NCI-H446 (cell line): ENCODE measurements at places on chromosomes 7 and 10.

DNA sequence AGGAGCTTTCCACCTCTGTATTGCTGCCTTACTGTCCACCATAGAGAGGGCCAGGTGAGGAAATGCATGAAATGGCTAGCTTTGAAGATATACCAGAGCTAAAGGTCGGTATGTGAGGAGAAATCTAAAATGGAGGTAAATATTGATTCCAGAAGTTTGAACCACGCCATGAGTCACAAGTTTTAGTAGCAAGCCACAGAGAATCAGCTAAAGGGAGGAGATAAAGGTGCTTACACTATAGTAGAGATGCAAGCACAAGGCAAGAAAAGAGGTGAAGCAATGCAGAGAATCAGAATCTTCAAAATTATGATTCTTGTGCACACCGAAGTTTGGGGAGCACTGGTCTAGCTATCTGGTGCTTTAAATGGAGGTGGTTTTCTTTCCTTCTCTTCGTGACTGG, 3.0 kb upstream of the GSAP start:
- no peak for DNase-seq

GRCh38 chr10:65742906-65743305, 1182.9 kb upstream of the LRRTM3 start:
- peak; percentile 62 for DNase-seq

- DNase-seq, result no peak
These were observed 6.9 kb upstream of the VGF start for GRCh38 chr7:101172005-101172853.

DNA sequence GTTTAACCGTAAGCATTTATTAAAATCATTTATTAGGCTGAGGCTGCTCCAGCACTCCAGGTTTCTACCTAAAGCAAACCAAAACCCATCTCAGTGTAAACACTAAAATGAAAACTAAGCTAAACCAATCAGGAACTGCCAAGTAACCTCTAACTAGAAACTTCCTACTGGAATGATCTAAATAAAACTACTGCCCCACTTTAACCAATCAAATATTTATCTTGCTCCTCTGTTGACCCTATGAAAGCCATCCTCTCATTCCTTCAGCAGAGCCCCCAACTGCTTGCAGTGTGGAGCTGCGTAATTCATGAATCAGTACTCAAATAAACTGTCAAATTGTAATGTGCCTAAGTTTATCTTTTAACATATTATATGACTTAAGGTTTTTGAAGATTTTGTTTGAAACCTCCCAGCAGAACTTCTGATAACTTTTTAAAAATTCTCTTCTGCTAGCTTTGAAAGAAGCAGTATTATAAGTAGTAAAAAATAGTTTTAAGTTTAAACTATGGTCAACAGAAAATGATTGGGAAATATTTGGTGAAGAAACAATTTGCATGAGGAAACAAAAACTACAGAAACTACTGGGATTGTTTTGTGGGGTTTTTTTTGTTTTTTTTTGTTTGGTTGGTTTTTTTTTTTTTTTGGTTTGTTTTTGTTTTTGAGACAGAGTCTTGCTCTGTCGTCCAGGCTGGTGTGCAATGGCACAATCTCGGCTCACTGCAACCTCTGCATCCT, 47.4 kb downstream of the GPR37 start:
- no peak for DNase-seq

DNA sequence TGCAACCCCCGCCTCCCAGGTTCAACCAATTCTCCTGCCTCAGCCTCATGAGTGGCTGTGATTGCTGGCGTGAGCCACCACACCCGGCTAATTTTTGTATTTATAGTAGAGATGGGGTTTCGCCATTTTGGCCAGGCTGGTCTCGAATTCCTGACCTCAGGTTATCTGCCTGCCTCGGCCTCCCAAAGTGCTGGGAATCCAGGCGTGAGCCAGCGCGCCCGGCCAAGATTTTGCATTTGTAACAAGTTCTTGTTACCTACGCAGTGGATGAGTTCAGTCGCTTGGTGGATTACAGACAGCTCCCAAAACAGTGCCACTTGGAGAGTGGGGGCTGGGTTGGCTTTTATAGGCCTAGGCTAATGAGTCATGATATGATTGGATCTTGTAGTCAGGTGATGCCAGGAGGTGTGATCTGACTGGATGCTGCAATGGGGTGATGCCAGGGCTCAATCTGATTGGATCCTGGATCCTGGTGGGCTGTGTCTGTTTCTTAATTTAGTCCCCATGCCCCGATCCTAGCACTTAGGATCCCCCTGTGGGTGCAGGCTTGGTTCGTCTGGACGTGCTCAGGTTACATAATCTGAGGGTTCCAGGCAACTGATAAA, 20.3 kb downstream of the SBDS start:
- DNase-seq, result no peak

GRCh38 chr7:149067869-149068268, 22.6 kb downstream of the ZNF786 start:
- DNase-seq, result no peak

GRCh38 chr10:104582966-104583365, 58.1 kb upstream of the SORCS3 start:
- no peak for DNase-seq

DNA sequence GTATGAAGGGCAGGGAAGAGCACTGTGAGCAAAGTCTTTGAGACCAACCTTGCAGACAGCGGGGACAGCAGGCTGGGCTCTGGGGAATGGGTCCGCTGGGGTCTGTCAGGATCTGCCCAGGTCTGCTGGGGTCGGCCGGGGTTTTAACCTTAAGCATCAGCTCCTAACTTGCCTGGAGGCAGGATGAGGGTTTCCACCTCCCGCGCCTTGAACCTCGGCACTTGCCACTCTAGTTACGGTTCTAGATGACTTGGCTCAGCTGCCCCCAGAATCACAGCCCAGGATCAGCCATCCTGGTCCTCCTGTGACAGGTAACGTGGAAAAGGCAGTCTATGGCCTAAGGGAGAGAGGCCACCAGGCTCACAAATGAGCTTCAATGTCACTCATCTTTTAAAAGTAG, 50.4 kb upstream of the CACUL1 start:
- DNase-seq, result no peak

DNA sequence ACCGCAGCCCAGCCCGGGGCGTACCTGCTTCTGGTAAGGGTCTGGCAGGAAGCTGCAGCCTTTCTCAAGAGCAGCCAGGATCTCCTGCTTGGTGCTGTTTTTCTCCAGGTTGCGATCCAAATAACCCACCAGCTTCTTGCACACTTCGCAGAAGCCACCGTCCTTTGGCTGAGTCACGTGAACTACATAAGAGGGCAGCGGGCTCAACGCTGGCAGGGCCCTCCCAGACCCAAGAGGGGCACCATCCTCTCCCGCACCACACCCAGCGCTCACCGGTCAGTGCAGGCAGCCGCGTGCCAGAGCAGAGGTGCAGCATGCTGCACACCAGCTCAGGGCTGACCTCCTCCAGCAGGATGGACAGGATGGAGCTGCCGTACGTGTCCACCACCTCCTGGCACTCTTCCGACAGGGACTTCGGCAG, 31.6 kb downstream of the PSAP start:
- DNase-seq, result no peak

- no peak for DNase-seq
These were observed 1274.0 kb upstream of the CELF2 start for GRCh38 chr10:9743639-9744038.

DNA sequence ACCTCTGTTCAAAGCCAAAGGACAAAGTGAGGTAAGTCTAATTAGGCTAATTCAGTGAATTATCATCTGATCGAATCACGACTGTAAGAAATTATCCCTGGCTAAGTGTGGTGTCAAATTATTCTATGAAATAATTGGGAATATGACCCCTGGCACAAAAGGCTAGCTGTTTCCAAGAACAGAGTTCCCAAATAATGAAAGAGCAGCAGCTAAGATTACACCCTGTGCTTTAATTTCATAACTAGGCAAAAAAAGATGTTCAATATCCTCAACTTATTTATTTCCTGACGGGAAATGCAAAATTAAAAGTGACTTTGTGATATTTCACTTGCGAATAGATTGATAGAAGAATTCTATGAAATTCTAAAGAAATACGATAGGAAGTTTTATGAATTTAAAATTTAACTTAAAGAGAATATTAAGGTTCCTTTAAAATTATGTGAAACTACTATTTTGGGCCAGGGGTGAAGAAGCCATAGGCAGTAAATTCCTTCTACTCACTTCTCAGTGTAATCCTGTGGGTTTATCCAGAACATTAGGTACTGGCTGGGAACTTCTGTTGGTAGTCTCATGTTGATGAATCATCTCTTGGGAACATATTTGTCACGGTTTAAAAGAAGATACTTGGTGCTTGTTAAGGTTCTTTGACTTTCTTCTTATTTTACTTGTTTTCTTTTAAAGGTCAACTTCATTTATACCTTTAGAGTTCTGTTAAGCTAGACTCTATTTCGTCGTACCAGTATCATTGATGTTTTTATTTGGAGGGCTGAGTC, 148.5 kb downstream of the POLR1F start:
- no peak for DNase-seq

DNA sequence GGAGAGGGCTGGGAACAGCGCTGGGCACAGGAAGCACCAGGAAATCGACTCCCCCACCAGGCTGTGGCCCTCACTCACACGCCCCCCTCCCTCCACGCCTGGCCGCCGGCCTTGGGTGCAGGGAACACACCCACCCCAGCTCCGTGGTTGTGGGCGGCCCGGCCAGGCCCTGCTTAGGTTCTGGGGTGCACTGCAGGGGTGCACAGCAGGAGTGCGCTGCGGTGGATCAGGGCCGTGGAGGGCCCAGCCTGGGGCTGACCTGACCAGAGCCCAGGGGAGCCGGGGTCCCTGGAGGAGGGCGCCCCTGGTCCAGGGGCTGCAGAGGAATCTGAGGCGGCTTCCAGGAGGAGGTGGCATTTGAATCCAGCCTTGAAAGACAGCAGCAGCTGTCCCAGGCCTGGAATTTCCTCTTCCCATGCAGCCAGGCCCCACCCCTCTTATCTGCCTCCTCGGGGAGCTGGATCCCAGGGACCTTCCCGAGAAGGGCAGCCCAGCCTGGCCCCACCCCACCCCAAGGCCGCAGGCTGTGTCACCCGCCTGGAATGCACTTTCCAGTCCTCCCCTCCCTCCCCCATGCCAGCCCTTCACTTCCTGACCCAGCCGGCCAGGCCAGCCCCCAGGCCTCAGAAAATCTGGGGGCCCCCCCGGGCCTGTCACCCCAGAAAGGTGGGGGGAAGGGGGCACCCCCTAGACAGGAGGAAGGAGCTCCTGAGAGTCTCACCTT, 18.4 kb upstream of the PDGFA start:
- DNase-seq, result no peak

DNA sequence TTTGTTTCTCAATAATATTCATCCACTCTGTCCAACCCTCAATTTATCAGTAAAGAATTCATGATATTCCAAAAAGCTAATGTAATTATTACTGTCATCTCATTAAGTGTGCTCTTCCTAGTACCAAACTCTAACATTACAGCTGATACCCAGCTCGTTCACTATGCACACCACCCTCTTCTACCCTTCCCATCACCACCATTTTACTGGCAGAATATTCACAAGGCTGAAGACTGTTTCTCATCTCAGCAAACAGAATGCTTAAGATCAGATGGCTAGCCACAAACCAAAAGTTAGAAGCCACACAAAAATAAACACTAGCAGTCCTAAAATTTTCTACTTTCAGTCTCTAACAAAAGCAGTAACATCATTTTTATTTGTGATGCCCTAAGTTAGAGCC, 121.5 kb downstream of the SRPK2 start:
- DNase-seq, result no peak
